ENCODE measurements at places on chromosomes 16 and 17.

GRCh38 chr17:12648498-12648897, 17.2 kb upstream of the MYOCD start:
- no peak for DNase-seq

DNA sequence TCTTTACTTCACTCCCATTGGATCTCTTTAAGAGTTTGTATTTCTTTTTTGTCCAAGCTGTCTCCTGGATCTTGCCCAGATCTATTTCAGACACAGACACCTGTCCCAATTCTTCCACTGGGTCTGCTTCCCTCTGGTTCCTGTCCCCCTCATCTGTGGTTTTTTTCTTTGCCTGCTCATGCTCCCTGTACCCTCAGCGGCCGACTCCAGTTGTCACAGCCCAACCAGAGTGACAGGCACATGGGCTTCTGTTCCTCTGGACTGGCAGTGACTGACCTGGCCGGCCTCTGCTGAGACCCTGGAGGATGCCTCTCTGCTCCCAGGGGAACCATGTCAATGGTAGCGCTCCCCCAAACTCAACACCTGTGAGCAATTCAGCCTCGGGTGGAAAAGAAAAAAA, 142.6 kb downstream of the WSCD1 start:
- no peak for DNase-seq

DNA sequence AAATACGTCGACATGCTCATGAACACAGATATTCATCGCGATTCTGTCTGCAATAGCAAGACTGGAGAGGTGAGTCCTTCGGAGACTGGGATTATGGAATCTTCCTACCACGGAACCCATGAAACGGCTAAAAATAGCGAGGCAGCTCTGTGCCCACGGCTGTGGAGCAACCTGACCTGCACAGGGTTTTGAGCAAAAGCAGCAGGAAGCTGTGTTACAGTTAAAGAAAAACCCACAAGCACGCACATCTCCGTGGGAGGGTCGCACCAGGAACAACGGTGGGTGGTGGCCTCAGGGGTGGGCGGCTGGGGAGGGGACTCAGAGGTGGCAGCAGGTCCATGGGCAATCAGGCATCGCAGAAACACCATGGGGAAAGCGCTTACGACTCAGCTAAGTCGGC, 24.8 kb downstream of the SLC38A10 start:
- no peak for DNase-seq

GRCh38 chr16:65876056-65876408, 490.5 kb upstream of the CDH5 start:
- no peak for DNase-seq

- no peak for DNase-seq
Measured at GRCh38 chr16:57186872-57187854, 1.0 kb downstream of the RSPRY1 start.

Data from NCI-H1436 treated with DMSO at 0.1 percent for 48 hours (cell line).